ENCODE measurements at places on chromosomes 11 and 22. TPM values are rescaled to one million over a fixed set of nuclear protein-coding genes. Genes with fewer than 3 reads are reported as not detected.

DSCAML1 gene
- not detected for polyA plus RNA-seq

LRRN4CL gene
- polyA plus RNA-seq, result not detected

CBLIF gene
- polyA plus RNA-seq, result not detected

ALX4 gene
- polyA plus RNA-seq, result not detected

Measured in IgD-negative memory B cell (primary cell).